Stimulated activated CD8-positive, alpha-beta memory T cell treated with anti-CD3 and anti-CD28 coated beads, Interleukin-7, amount 100 ng/mL, for 1 hour (primary cell): ENCODE measurements at places on chromosomes 7 and 10.

DNA sequence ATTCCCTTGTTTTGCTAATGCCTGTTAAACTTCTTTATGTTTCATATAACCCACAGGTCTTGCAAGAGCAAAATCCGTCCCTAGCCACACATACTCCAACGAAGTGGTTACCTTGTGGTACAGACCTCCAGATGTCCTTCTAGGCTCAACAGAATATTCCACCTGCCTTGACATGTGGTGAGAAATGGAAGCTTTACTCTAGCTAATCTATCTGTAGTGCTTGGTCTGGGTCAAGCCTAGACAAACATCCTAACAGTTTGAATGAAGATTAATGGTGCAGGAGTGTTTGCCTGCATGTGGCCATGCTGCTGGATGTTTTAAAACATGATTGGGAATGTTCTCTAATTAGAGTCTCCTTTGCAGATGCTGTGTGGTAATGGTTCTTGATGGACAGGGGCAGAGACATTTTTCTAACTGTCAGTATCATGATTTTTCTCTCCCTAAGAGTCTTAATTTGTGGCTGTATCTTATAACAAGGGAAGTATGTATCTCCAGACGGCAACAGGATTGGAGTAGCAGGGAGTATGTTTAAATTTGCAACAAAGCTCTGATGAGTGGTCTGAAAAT lies 308.5 kb upstream of the FZD1 start:
- no peak for DNase-seq

DNA sequence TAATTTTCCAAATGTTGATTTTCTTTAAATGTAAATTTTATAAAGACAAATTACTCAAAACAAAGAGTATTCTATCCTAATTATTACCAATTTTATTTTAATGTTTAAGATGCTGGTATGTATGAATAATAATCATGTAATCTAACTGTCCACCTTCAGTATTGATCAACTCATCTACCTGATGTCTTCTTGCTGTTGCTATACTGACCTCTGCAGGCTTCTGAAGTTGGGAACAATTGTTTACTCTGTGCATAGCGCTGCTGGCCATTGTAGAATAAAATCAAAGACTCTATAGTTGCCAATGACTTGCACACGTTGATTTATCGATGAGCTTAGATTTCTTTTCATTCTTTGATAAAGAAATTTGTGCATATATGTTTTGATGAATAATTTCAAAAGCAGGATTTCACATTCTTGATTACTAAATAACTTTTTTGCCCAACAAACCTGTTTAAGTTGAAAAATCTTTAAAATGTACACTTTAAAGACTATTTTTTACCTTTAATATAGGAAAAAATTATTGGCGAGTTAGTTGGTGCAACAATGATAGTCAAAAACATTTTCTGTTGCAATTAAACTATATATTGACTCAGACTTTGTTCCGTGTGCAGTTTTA lies 282.3 kb downstream of the TFEC start:
- DNase-seq = no peak

GRCh38 chr7:40356871-40357709 lies 222.3 kb downstream of the SUGCT start:
- no peak for DNase-seq

GRCh38 chr10:128519581-128519980 lies 393.4 kb upstream of the MKI67 start:
- DNase-seq = no peak

DNA sequence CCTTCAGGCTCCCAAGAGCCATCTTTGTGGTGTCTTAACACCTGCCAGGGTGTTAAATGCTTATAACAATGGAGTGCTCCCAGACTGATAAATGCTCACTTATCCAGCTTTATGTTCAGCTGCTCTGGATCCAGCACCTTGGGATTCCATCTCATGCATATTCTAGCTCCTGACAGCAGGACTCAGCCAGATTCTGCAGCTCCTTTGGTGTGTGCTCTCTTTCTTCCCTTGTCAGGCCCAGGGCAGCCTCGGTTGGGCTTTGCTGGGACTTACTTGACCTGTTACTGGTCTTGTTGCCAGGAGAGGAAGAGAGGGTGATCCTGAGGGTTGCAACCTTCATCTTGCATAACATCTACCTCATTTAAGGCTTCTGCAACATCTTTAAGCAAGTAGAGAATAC lies 59.4 kb upstream of the CCNY start:
- no peak for DNase-seq

DNA sequence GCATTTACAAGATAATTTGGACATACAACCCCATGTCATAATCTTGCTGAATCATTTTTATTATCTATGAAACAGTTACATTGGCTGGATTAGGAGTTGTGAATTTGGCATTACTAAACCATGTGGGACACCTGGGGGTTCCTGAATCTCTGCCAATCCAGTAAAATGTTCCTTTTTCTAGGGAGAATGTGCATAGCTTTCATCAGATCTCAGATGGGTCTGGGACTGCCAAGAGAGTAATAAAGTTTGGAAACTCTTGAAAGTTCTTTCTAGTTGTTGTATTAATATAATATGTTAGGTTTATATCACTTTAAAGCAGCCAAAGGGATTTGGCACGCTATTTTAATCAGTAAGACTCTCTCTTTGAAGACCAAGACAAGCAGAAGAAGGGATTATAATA lies 62.7 kb downstream of the SEMA3E start:
- DNase-seq = no peak

GRCh38 chr7:23106057-23106822 lies 655 bp downstream of the KLHL7 start:
- DNase-seq = peak; percentile 1

DNA sequence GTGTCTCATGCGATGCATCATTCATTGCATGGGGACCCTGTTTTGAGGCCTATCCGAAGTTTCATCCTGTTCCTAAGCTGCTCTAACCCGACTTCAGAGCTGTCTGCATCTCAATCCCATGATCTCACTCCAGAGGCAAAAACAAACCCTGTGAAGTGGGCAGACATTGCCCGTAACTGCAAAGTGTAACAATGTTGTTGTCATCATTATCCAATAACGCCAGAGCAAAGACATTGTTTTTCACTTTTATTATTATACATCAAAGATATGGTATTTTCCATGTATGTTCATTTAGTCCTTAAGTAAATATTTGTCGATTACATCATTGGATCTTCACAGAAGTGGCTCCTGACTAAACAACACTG lies 246.7 kb downstream of the KLF6 start:
- no peak for DNase-seq

DNA sequence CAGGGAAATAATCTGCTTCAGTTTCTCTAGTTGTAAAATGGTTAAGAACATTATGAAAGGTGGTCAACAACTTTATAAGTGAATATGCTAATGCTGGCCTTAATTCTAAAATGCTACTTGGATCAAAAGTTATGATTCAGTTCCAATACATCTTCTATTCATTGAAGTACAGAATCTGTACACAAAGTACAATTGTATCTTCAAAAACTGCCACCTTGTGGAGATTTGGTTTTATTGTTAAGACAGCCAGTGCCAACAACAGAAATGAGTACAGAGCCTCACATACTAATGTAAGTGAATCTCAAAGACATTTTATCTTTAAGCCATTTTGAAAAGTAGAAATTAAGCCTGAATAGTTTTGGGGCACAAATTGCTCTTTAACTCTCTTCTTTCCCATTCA lies 194.0 kb downstream of the CFTR start:
- DNase-seq = no peak

DNA sequence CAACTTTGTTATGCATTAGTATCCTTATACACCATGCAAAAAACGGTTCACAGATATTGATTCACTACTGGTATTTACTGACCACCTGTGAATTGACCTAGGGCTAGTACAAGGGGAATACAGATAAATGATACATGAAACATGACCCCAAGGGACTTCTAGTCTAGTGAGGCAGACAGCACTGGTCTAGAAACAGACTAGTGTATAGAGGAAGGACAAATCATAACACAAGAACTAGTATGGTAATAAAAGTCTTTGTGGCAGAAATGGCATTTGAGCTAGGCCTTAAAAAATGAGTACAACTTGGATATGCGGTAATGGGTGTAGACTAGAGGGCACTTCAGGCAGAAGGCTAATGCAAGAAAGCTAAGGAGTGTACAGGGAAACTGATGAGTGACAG lies 86.6 kb downstream of the SLC25A13 start:
- DNase-seq = no peak

- DNase-seq = no peak
Observed at GRCh38 chr7:44981035-44981706, 2.4 kb upstream of the MYO1G start.

GRCh38 chr7:111113263-111114017 lies 22.5 kb downstream of the LRRN3 start:
- no peak for DNase-seq

GRCh38 chr7:7276161-7276560 lies 93.8 kb downstream of the C1GALT1 start:
- DNase-seq = no peak

GRCh38 chr7:139117599-139118233 lies 8.2 kb upstream of the ZC3HAV1 start:
- no peak for DNase-seq

GRCh38 chr7:36393826-36394225 lies 4.2 kb downstream of the ANLN start:
- DNase-seq = no peak

DNA sequence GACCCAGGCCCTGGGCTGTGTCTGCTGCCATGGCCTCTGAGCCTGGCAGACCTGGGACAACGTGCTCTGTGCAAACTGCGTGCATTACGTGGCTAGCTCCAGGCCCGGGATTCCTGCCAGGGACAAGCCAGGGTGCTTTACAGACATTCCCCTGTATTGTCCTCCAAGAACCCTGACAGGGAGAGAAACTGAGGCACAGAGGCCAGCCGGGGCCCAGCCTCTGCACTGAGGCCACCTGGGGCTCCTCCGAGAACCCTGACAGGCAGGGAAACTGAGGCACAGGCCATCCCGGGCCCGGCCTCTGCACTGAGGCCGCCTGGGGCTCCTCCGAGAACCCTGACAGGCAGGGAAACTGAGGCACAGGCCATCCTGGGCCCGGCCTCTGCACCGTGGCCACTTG lies 64.9 kb downstream of the CFAP46 start:
- DNase-seq = no peak

DNA sequence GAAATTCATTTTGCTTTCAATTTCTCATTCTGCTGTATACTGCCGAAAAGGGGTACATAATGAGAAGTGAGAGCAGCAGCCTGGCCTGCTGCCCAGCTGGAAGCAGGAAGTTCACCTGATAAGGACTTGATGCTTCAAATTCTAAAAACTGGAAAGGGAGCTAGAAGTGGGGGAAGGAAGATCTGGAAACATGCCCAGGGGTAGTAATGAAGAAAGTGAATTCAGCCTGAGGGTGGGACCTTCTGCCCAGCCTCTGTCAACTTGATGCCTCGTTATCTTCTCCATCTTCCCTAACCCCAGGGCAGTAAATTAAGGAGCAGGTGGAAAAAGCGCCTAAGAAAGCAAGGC lies 69.4 kb downstream of the ARMH3 start:
- no peak for DNase-seq

DNA sequence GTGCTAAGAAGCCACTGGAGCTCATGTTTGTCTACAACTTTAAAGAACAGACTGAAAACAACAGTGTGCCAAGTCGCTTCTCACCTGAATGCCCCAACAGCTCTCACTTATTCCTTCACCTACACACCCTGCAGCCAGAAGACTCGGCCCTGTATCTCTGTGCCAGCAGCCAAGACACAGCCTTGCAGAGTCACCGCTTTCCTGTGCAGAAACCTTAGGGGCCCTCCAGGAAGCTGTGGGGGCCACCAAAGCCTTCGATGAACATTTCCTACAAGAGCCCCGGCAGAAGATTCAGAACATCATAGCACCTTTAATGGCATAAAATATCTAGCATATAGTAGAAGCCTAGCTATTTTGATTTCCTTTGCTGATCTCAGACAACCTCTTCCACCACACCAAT lies 88.0 kb upstream of the PRSS58 start:
- DNase-seq = no peak

GRCh38 chr10:79357180-79357579 lies 9.9 kb downstream of the PPIF start:
- no peak for DNase-seq

- no peak for DNase-seq
Observed at GRCh38 chr7:135664046-135664589, 1.8 kb downstream of the STMP1 start.

- DNase-seq = no peak
Observed at GRCh38 chr7:70744492-70744891, 387.5 kb upstream of the GALNT17 start.
